Fibroblast of skin of left biceps (primary cell): ENCODE measurements at places on chromosomes 2 and 18.

GRCh38 chr18:3262234-3263131, 550 bp downstream of the MYL12B start:
- no peak for DNase-seq

DNA sequence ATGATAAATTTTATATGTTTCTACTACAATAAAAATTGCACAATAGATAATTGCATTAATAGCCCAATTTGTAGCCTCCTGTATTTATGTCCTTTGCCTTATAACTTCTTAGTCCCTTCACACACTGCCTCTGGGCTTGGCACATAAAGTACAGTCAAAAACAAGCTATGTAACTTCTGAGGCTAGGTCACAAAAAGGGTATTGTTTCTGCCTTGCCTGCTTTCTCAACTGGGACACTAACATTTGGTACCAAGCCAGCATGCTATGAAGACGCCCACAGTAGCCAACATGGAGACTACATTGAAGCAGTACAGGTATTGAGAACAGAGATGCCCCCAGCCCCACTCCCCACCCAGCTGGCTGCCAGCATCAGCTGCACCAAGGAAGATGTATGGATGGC, 5.4 kb upstream of the SLC3A1 start:
- no peak for DNase-seq

- no peak for DNase-seq
Observed at GRCh38 chr18:22557168-22557941, 139.6 kb upstream of the CTAGE1 start.

GRCh38 chr18:76821875-76822505, 367 bp upstream of the ZNF236 start:
- DNase-seq, result no peak

- no peak for DNase-seq
Observed at GRCh38 chr18:42156281-42156680, 201.2 kb downstream of the PIK3C3 start.

- no peak for DNase-seq
Observed at GRCh38 chr18:79975043-79975442, 10.6 kb downstream of the HSBP1L1 start.

- DNase-seq, result no peak
Observed at GRCh38 chr2:33214436-33214835, 262.0 kb upstream of the RASGRP3 start.

DNA sequence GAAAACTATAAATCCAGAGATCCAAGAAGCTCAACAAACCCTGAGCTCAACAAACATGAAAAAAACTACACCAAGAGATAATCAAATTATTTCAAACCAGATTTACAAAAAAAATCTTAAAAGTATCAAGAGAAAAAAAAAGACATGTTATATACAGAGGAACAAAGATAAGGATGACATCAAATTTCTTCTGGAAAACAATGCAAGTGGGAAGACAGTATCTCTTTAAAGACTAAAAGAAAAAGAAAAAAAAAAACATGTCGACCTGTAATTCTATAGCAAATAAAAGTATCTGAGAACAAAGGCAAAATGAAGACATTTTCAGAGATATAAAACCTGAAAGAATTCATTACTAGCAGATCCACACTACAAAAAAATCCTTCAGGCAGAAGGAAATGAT, 21.3 kb downstream of the TMEM131 start:
- DNase-seq, result no peak

DNA sequence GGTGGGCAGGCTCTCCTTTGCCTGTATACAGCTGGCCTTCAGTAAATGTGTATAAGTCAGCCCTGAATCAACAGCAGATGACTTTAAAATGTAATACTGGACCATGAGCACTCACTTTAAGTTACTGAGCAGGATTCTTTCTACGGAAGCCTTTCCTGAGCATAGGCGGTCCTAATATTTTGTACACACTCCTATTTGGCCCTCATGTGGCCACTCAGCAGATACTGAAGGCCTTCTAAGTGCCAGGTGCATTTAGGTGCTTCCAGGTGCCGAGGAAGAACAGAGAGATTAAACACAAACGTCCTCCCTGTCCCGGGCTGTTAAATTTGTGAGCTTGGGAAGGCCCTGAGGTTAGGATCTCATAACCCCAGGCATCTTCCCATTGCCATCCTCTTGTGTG, 27.0 kb downstream of the UXS1 start:
- no peak for DNase-seq

DNA sequence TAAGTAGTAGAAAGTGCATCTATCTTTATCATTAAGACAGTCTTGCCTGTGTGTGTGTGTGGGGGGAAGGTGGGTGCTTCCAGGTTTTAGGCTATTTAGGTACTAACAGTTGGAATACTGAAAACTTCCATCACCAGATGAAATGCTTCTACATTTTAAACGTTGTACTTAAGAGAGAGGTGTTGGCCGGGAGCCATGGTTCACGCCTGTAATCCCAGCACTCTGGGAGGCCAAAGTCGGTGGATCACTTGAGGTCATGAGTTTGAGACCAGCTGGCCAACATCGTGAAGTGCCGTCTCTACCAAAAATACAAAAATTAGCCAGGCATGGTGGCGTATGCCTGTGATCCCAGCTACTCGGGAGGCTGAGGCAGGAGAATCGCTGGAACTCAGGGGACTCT, 4.0 kb downstream of the NETO1 start:
- no peak for DNase-seq

DNA sequence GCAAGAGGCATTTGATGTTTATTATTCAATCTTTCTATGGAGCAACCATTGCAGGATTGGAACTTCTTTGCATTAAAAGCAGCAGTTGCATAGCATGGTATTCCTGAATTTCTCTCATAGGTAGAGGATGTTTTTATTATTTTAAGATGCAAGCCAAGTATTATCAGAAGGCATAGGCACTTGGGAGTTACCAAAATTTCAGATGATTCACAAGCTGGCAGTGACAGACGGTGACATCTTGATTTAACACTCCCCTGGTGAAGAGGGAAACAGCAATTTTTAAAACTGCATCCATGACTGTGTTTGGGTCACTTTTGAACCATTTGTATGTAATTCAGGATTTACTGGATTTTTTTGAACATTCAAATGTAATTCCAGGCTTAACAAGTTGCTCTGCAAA, 654.3 kb downstream of the SLC4A3 start:
- no peak for DNase-seq

DNA sequence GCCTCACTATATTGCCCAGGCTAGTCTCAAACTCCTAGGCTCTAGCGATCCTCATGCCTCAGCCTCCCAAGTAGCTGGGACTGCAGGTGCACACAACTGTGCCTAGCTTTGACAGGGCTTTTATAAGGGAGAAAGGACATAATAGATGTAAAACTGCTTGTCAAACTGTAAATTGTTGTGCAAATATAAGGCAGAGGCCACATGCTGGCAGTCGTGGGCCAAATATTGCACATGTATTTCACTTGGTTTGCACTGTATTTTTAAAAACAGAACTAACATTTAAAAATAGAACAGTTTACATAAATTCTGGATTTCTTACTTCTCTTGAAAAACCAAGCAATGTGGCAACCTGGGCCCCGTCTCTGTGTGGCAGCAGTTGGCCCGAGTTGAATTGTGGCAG, 31.2 kb upstream of the MYO3B start:
- no peak for DNase-seq

DNA sequence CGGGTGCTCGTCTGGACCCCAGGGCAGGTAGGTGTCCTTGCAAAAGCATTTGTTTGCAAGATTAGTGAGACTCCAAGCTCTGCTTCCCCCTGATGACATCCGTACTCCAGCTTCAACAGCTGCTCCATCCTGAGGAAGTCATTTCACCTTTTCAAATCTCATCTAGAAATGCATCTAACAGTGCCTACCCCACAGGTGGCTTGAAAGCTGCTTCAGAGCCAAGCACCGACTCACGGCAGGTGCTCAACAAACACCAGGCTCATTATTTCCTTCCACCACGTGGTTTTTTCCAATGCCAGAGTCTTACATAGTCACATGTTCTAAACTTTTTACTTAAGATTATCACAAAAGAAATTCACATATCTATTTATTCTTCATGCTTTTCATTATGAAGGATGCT, 31.9 kb downstream of the CNGA3 start:
- DNase-seq, result no peak

DNA sequence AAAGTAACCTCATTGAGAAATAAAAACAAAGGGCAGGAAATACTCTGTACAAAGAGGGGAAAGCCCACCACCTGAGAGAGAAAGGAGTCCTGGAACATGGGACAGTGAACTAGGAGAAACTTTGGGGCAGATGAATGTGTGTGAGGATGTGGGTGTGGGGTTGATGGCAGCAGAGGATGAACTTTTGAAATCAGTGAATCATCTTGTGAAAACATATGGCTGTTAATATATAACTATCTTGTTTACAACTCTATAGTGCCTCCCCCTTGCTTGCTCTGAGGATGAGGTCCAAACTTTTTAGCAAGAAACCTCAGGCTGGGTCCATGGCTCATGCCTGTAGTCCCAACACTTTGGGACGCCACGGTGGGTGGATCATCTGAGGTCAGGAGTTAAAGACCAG, 171.8 kb upstream of the LHCGR start:
- no peak for DNase-seq

DNA sequence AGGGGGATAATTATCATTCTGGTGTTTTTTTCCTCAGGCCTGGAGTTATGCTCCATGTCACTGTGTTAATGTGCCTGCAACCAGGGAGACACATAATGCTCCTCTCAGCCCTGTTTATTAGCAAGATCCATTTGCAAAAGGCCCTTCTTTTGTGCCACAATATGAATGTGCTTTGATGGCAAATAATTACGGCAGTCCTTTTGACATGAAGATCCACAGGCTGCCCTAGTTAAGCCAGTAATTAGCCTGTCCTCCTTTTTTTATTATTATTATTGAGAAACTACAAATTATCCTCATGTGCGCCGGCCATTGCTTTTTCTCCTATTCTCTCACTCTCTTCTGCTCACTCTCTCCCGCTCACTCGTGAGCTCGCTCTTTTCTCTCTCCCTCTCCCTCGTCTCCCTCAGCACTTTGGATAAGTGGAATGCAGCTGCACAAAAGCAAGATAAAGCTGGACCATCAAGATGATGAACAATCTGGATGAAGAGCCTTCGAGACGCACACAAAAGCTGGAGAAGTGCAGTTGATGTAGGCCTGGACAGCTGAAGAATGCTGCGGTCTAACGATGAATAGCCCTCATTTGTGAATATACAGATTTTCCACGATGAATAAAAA, 762.3 kb downstream of the BCL11A start:
- DNase-seq, result no peak

GRCh38 chr18:49177071-49177470, 226.3 kb upstream of the SMAD7 start:
- DNase-seq, result no peak

GRCh38 chr18:41870817-41871216, 84.2 kb upstream of the PIK3C3 start:
- peak; percentile 3 for DNase-seq

- DNase-seq, result no peak
Observed at GRCh38 chr2:142270291-142270690, 139.5 kb upstream of the LRP1B start.

DNA sequence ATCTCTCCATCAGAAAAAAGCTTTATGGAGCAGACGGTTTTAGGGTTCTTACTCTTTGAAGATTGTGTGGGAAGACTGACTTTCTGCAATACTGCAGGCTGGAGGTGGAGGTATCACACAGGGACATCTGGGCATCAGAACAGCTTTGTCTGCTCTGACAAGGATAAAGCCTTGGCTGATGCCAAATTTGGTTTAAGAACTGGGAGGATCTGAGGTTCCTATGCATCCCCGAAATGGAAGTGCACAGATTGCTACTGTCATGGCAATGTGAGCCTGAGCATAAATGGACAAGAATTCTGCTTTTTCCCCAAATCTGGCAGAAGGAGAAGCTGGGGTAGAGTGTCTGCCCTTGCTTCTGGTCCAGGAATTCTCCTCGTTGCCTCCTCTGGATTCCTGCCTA, 424.3 kb downstream of the SLC4A3 start:
- no peak for DNase-seq

DNA sequence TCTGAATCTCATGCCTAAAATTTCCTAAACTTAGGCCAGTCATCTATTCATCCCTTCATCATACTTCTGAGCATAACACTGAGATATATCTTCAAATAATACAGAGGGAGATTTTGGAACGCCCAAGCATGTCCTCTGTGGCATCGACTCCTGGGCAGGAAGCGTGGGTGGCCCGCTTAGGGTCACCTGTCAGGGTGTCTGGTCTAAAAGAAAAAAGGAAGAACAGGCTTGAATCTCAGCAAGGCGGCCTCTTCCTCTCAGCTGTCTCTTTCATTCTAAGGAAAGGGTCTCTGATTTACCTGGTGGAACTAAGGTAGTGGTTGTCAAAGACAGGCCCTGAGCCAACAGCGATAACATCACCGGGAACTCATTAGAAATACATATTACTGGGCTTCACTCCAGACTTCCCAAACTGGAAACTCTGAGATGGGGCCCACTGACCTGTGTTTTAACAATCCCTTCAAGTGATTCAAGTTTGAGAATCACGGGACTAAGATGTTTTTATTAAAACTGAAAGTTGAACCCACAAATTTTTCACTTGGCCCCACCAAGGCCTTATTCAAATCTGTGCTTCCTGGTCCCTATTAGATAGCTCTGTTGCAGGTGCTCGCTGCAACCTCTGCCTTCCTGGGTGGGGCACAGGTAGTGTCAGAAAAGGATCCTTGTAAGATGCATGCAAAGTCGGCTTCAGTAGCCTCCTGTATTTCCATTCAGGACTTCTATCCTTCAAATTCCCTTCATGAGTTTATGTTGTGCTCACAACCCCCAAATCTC, 162.3 kb upstream of the CCDC68 start:
- no peak for DNase-seq
